Epithelial cell of esophagus (primary cell): ENCODE measurements at places on chromosomes 2 and 18.
A peak's percentile ranks its signal among the peaks of the same experiment; 100 is the strongest.

- DNase-seq = no peak
Observed at GRCh38 chr2:239025951-239026461, 178.1 kb downstream of the TWIST2 start.

DNA sequence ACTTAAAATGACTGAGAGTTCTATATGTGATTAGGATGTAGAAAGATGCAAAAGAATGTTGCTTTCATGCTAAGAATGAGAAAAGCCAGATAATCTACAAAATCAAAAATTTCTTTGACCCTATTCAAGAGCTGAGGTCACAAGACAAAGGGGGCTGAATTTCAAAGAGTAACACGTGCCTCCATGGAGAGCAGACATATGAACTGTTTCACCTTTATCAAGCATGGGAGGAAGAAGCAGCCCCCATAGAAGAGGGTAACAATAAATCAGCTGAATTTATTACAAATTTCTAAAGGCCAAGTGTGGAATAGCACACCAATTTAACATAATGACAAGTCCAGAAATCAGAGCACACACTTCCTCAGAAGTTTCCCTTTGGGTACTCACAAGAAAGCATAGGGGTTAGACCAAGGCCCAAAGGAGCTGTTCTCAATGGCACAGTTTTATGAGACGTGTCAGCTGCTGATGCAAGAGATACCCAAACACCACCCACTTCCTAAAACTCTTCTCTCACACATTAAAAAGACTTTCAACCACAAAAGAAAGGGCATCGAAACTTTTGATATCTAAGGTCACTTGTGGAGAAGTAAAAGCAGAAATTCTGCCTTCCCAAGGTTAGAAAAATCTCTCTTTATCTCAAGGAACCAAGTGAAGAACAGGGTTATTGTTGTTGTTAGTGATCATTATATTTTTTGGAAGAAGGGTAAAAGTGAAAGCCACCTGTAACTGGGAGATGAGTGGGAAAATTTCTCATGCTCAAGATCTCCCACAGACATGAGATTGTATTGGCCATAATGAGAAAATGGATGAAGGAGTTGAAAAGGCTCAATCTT, 950.1 kb downstream of the TRIB2 start:
- no peak for DNase-seq

DNA sequence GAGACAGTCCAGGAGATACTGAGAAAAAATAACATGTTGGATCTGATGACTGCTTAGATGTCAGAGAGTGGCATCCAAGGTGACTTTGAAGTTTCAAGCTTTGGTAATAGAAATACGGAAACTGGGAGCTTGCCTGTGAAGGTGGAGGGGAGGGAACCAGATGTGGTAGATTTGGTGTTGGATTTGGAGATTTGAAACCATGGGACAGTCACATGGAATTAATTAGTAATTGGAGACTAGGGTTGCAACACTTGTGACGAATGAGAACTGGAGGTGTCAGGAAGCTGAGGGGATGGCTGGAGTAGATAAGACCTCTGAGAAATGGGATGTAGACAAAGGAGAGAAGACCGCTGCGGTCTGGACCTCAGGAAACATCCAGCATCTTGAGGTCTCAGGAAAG, 46.7 kb downstream of the RPL37A start:
- no peak for DNase-seq

GRCh38 chr2:210199186-210199765, 26.0 kb downstream of the ACADL start:
- DNase-seq = peak; percentile 46

DNA sequence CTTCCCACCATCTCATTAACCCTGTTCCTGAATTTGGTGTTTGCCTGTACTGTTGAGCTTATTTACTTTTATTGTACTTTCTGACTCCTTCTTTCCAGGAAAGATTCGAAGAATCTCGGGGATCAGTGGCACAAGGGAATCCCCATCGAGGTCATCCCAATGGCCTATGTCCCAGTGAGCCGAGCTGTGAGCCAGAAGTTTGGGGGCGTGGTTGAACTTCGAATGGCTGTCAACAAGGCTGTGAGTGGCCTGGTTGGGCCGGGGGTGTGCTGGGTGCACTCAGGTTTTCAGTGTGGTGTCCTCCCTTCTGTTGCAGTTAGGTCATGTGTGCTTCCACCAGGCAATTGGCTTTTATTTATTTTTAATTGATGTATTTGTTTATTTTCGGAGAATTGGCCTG, 45.0 kb downstream of the RPIA start:
- DNase-seq = no peak

GRCh38 chr2:134002391-134002790, 251.5 kb upstream of the MGAT5 start:
- peak; percentile 43 for DNase-seq

DNA sequence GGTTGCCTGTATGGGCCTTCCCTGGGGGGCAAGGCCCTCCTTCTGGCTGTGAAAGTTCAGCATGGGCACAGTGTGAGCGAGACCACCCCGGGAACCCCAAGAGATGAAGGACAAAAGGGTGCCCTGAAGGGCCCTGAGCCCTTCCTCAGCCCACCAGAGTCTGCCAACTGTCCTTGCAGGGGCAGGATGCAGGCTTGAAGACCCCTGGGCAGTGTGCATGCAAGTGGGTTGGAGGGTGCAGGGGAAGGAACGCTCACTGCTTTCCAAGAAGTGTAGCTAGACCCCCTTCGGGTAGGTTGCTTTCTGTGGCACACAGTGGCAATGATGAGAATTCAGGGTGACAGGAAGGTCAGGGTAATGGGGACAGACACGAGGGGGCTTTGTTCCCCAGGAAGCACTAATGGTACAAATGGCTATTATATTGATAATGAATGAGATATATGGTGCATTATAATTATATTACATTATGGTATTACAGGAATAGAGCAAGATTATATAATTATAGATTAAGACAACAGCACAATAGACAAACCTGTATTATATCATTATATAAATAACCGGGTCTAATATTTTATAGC, 228.7 kb downstream of the ATAD2B start:
- no peak for DNase-seq

DNA sequence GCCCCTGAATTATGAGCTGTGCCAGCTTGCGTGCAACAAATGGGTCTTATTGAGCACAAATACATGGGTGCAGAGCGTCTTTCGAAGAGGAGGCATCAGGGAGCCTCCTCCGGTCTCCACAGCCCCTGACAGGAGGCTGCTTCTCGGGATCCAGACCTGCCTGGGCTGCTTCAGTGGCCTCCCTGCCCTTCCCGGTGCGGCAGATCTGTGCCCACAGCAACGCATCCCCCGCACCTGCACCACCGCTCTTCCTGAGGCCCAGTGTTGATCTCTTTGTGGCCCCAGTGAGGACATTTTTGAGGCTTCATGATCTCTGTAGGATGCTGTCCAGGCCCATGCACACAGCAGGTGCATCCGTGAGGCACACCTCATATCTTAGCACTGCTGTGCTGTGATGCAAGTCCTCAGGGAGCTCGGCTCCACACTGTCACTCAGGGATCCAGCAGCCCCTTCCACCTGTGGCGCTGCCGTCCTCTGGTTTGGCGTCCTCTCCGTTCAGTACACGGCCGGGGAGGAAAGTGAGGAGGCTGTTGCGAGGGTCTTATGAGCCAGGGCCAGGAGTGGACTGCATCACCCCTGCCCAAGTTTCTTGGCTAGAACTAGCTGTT, 17.4 kb downstream of the RTP5 start:
- no peak for DNase-seq
